ENCODE measurements at places on chromosomes 7 and 10. TPM values are rescaled to one million over a fixed set of nuclear protein-coding genes. Genes with fewer than 3 reads are reported as not detected.

GRCh38 chr10:34627741-34628140 is 187.4 kb downstream of the PARD3 start:
- H3K4me1 ChIP-seq, result peaks cover 12% of the 10 kb centered on the region
- no peak overlapping the region for H3K27ac ChIP-seq
- H3K4me3 ChIP-seq, result no peak overlapping the region
- H3K27me3 ChIP-seq, result no peaks in the 10 kb centered on the region
- DNase-seq, result no peak
- H3K36me3 ChIP-seq, result no peaks in the 10 kb centered on the region

GRCh38 chr10:90589825-90590224 is 268.0 kb downstream of the HTR7 start:
- H3K27me3 ChIP-seq, result no peaks in the 10 kb centered on the region
- no peaks in the 10 kb centered on the region for H3K36me3 ChIP-seq
- no peak overlapping the region for H3K4me3 ChIP-seq
- H3K4me1 ChIP-seq, result no peaks in the 10 kb centered on the region

- H3K4me1 ChIP-seq, result no peaks in the 10 kb centered on the region
- H3K36me3 ChIP-seq, result no peaks in the 10 kb centered on the region
- H3K27ac ChIP-seq, result no peak overlapping the region
- H3K27me3 ChIP-seq, result no peaks in the 10 kb centered on the region
- no peak overlapping the region for H3K4me3 ChIP-seq
These were observed 19.5 kb upstream of the MICU1 start for GRCh38 chr10:72645263-72645858.

- H3K4me1 ChIP-seq, result peaks cover 12% of the 10 kb centered on the region
- no peak for DNase-seq
- no peaks in the 10 kb centered on the region for H3K36me3 ChIP-seq
- no peaks in the 10 kb centered on the region for H3K27me3 ChIP-seq
These were observed 134.3 kb downstream of the DOCK4 start for GRCh38 chr7:112071856-112072255.

DNA sequence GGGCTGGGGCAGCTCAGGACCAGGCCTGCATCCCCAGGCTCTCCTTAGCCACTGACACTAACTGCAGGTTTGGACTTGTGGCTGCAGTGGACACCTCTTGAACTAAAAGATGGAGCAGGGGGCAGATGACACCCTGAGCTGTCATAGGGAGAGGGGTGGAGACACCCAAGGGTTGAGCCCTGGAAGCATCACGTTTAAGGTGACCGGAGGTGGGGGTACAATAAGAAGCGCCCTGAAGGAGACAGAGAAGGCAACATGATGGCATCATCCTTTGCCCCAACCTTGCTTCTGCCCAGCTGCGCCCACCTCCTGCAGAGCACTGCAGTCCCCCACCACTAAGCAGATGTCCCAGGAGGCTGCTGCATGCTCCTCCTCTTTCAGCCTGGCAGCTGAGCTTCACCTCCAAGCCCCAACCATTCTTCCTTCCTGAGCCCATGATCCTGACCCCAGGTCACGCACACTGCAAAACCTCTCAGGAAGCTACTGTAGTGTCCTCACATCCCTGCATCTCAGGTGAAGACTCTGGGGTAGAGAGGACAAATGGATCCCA is 25.5 kb downstream of the OGDHL start:
- H3K4me1 ChIP-seq, result no peaks in the 10 kb centered on the region
- no peaks in the 10 kb centered on the region for H3K27me3 ChIP-seq
- no peak overlapping the region for H3K27ac ChIP-seq
- DNase-seq, result no peak
- no peak overlapping the region for H3K4me3 ChIP-seq

DNA sequence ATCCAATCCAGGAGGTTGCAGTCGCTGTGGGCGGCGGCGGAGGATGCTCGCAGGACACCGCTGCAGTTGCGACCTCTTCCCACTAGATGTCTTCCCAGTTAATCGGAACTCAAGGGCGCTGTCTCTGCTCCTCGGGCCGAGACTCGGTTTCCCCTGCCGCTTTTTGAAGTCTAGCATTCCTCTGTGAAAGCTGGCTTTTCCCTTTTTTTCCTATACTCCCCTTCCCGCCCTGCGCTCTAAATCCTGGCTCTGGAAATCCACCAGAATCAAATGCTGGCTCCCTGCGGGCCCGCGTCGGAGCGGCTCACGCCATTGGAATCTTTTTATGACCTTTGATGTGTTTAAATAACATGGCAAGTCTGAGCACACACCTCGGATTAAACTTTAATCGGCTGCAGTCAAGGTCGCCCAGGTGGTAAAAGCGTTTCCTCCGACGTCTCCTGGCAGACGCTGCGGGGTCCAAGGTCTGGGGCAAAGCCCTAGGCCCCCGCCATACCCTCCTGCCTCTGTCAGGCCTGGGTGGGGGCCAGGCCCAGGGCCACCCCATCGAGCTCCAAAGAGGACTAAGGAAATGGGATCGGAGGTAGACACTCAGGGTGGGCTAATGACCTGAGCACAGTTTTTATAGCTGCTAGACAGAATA is 10.7 kb upstream of the HOXA13 start:
- peak overlapping the region; percentile 10 for H3K4me3 ChIP-seq
- H3K27me3 ChIP-seq, result peaks cover 17% of the 10 kb centered on the region
- H3K4me1 ChIP-seq, result peaks cover 22% of the 10 kb centered on the region

GRCh38 chr10:103731609-103732270 is 123.6 kb downstream of the SH3PXD2A start:
- peaks cover 10% of the 10 kb centered on the region for H3K4me1 ChIP-seq
- no peak overlapping the region for H3K4me3 ChIP-seq
- H3K36me3 ChIP-seq, result no peaks in the 10 kb centered on the region
- H3K27me3 ChIP-seq, result no peaks in the 10 kb centered on the region
- H3K27ac ChIP-seq, result no peak overlapping the region
- DNase-seq, result no peak

DNA sequence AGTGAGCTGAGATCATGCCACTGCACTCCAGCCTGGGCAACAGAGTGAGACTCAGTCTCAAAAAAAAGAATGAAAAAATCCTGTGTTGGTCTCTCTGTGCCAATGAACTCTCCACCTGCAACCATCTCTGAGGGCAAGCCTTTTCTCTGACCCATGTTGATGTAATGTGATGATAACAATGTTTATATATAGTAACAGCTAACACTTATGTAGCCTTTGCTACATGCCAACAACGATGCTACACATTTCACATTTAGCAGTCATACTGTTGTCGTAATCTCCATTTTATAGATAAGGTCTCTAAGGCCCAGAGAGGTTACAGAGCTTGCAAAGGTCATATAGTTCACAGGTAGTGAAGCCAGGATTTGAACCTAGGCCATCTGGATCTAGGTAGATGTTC is 11.5 kb downstream of the COX15 start:
- H3K27ac ChIP-seq, result no peak overlapping the region
- H3K4me1 ChIP-seq, result no peaks in the 10 kb centered on the region
- H3K36me3 ChIP-seq, result peaks cover 98% of the 10 kb centered on the region
- no peak for DNase-seq

DNA sequence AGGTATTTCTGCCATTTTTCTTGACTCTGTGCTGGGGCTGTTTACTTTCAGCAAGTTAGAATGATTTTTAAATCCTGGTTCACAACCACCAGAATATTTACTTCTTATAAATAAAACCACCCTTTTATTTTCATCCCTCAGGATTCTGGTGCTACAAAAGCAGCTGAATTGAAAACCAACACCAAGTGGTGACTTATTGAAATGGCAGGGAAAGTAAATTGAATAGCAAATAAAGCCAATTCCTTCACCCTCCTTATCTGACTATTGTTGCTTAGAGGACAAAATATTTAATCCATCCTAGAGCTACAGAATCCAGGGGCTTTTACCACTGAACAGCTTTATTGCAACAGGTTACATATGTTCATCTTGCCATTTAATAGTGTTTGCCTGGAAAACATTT is 828.6 kb upstream of the GHITM start:
- no peaks in the 10 kb centered on the region for H3K27me3 ChIP-seq
- DNase-seq, result no peak
- no peak overlapping the region for H3K27ac ChIP-seq
- no peaks in the 10 kb centered on the region for H3K36me3 ChIP-seq

GRCh38 chr10:82084904-82085303 is 209.9 kb downstream of the NRG3 start:
- DNase-seq, result no peak
- no peak overlapping the region for H3K27ac ChIP-seq
- no peaks in the 10 kb centered on the region for H3K4me1 ChIP-seq
- no peak overlapping the region for H3K4me3 ChIP-seq
- no peaks in the 10 kb centered on the region for H3K36me3 ChIP-seq

DNA sequence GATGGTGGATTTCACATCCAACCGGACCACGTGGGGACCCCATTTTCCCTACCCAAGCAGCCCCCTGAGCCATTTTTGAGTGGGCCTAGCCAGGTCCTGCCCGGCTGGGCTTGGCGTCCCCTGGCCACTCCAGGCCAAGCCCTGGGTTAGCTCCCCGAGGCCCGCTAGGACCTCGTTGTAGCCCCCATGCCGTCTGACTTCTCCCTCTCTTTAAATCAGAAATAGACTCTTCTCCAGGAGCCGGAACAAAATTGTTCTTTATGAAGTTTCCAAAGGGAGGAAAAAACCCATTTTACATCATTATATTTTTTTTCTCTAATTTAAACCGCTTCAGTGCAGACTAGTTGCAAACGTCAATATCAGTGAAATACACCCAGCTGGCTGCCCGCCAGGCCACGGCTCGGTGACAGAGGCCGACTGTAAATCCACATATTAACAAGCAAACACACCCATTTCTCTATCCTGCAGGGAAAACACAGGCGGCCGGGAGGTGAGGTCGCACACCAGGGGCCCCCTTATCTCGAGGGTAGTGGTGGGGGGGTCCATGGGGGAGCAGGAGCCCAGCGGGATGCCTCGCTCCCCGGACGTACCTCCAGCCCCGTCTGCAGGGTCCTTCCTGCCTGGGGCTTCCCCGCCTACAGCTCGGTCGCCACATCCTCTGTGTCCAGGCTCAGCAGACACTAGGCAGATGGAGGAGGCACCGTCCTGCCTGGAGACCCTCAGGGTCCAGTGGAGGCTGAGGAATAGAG is 72.7 kb downstream of the ELFN1 start:
- H3K36me3 ChIP-seq, result no peaks in the 10 kb centered on the region
- no peaks in the 10 kb centered on the region for H3K27me3 ChIP-seq
- no peak for DNase-seq
- H3K27ac ChIP-seq, result no peak overlapping the region
- H3K4me1 ChIP-seq, result peaks cover 16% of the 10 kb centered on the region
- peak overlapping the region; percentile 24 for H3K4me3 ChIP-seq

DNA sequence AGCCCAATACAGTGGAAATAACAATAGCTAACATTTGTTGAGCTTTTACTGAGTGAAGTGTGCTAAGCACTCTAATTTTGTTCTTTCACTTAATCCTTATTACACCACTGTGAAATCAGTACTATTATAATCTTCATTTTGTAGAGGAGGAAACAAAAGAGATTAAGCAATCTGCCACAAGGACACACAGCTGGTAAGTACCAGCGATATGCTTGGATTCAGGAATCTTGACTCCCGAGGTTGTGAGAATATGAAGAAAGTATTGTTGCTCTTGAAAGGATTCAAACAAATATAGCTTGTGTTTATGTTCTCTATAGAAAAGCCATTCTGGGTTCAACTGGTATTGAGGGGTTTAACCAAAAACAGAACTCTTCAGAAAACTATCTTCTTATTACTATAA is 93.7 kb upstream of the HECTD2 start:
- no peak overlapping the region for H3K27ac ChIP-seq
- H3K4me3 ChIP-seq, result no peak overlapping the region
- no peaks in the 10 kb centered on the region for H3K36me3 ChIP-seq
- H3K4me1 ChIP-seq, result peaks cover 12% of the 10 kb centered on the region

The NEBL gene
- 274 TPM for total RNA-seq

DNA sequence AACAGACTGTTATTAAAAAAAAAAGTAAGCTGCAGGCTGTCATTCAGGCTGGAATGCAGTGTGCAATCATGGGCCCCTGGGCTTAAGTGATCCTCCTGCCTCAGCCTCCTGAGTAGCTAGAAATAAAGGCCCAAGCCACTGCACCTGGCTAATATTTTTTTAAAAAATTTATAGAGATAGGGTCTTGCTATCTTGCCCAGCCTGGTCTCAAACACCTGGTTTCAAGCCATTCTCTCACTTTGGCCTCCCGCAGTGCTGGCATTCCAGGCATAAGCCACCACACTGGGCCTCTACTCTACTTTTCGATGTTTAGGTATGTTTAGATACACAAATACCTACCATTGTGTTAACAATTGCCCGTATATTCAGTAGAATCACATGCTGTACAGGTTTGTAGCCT is 270.4 kb upstream of the PRKCQ start:
- no peak overlapping the region for H3K4me3 ChIP-seq
- H3K36me3 ChIP-seq, result no peaks in the 10 kb centered on the region
- no peaks in the 10 kb centered on the region for H3K4me1 ChIP-seq
- H3K27ac ChIP-seq, result no peak overlapping the region
- no peaks in the 10 kb centered on the region for H3K27me3 ChIP-seq
- DNase-seq, result no peak

DNA sequence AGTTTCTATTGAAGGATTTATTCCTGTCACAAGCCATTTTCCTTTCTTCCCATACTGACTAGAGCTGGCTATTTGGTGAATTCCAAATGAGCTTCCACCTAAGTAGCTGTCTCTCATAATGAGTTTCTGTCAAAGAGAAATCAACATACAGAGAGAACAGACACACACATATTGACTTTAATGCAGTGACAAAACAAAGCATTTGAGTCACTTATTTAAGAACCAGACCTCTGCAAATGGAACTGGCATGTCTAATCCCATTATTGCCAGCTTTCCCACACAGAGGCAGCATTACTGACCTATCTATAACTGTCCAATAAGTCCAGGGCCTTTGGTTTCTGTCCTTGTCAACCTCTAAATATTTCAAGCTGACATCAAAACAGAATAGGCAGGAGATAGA is 179.3 kb upstream of the CSTF2T start:
- H3K27me3 ChIP-seq, result no peaks in the 10 kb centered on the region
- H3K4me1 ChIP-seq, result peaks cover 5% of the 10 kb centered on the region
- no peak overlapping the region for H3K27ac ChIP-seq
- no peak for DNase-seq
- no peak overlapping the region for H3K4me3 ChIP-seq

GRCh38 chr10:112335868-112336265 is 38.0 kb upstream of the ACSL5 start:
- no peaks in the 10 kb centered on the region for H3K36me3 ChIP-seq
- H3K27me3 ChIP-seq, result no peaks in the 10 kb centered on the region
- H3K27ac ChIP-seq, result no peak overlapping the region
- DNase-seq, result no peak

- H3K36me3 ChIP-seq, result no peaks in the 10 kb centered on the region
- no peak overlapping the region for H3K27ac ChIP-seq
- no peaks in the 10 kb centered on the region for H3K27me3 ChIP-seq
- H3K4me1 ChIP-seq, result no peaks in the 10 kb centered on the region
These were observed 251.5 kb upstream of the PLPP4 start for GRCh38 chr10:120205368-120206018.

The IFIT1B gene
- not detected for total RNA-seq

The SFTPA2 gene
- total RNA-seq, result 12,565 TPM

DNA sequence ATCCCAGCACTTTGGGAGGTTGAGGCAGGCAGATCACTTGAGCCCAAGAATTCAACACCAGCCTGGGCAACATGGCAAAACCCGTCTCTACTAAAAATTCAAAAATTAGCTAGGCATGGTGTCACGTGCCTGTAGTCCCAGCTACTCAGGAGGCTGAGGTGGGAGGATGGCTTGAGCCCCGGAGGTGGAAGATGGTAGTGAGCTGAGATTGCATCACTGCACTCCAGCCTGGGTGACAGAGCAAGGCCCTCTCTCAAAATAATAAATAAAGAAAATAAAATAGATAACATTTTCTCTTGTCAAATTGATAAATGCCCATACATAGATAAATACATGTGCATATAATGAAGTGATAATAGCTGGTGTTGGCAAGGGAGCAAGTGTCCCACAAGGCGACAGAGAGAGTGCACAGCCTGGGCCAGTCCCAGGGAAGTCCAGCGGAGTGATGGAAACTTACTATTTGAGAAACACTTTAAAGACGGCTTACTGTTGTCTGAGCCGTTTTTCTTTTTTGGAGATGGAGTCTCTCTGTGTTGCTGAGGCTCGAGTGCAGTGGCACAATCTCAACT is 33.4 kb upstream of the DLG5 start:
- H3K4me1 ChIP-seq, result no peaks in the 10 kb centered on the region
- no peak overlapping the region for H3K4me3 ChIP-seq
- H3K27ac ChIP-seq, result no peak overlapping the region
- no peak for DNase-seq
